ENCODE measurements at places on chromosomes 1 and 21.

- no peak for DNase-seq
These were observed 9.0 kb downstream of the TRIM67 start for GRCh38 chr1:231170875-231171274.

DNA sequence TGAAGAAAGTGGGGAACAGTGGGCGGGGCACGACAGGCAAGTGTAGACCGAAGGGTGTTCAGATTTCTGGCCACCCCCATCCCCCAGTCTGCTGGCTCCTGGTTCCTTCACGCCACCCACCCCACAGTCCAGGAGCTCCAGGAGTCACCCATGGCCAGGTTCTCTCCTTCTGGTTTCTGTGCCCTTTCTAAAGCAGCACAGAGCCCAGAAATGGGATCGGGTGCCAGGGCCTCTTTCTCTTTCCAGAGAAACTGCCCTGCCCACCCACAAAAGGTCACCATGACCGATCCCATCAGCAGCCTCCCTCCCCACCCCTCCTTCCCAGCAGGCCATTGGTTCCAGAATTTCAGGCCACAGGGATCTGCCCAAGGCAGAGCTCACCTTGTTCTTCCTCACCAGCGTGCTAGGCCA, 3.2 kb upstream of the CELSR2 start:
- no peak for DNase-seq

GRCh38 chr21:26368591-26369320, 198.2 kb upstream of the APP start:
- no peak for DNase-seq

GRCh38 chr21:39885119-39885848, 18.0 kb downstream of the PCP4 start:
- DNase-seq, result no peak

DNA sequence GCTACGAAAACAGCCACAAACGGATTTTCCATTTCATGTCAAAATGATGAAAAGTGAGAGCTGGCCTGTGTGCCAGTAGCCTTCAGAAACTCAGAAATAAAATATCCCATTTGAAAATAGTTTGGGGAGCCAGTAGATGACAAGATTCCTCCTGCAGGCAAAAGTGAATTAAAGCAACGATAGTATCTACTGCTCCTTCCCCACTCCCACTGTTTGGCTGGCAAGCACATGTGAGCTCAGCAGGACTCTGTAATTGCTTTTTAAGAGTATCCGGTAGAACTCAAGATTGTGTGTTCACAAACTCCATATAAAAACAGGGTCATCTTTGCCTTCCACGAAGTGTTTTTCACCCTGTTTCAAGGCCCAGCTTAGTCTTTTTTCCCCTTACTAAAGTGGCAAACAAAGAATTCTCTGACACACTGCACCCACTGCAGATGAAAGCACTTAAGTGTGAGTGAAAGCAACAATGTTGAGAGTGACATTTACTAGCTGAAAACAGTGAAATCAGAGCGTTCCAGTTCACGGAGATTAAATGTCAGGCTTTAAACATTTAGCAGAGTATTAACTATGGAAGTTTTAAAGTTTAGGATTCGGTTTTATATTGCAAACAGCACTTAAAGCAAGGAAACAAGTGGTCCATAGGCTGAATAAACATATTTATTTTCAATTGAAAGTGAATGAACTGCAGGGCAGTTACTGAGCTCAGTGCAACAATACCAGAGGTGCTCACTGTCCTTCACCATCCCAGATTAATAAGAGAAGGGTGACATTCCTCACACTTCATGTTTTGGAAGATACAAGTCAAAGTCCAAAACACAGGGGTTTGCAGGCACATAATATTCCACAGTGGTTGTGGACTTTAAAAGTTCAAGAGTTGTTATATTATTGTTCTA, 70.0 kb downstream of the ALG14 start:
- DNase-seq, result no peak

- DNase-seq, result peak; percentile 93
These were observed 85.0 kb downstream of the MRPL37 start for GRCh38 chr1:54284781-54285529.

DNA sequence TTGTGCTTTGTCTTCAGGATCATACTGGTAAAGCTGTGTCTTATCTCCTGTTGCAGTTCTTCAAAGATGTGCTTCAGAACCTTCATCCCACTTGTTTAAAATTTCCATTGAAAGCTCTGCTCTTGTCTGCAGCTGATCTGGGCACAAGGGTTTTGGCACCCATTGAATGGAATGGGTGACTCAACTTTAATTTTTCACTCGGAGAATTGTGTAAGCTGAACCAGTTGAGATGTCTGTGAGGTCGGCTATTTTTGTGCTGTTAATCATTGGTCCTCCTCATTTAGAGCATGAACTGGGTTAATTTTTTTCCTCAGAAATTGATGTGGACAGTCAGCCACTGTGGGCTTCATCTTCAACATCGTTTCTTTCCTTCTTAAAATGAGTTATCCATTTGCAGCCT, 252.1 kb downstream of the TM2D1 start:
- no peak for DNase-seq

GRCh38 chr1:234484218-234484617, 5.2 kb upstream of the TARBP1 start:
- no peak for DNase-seq

GRCh38 chr1:201221201-201221846, 30.7 kb downstream of the IGFN1 start:
- no peak for DNase-seq

GRCh38 chr1:157158967-157159366, 20.8 kb upstream of the ETV3 start:
- DNase-seq, result no peak

- DNase-seq, result peak; percentile 59
These were observed 826 bp downstream of the LAPTM5 start for GRCh38 chr1:30756545-30757351.

DNA sequence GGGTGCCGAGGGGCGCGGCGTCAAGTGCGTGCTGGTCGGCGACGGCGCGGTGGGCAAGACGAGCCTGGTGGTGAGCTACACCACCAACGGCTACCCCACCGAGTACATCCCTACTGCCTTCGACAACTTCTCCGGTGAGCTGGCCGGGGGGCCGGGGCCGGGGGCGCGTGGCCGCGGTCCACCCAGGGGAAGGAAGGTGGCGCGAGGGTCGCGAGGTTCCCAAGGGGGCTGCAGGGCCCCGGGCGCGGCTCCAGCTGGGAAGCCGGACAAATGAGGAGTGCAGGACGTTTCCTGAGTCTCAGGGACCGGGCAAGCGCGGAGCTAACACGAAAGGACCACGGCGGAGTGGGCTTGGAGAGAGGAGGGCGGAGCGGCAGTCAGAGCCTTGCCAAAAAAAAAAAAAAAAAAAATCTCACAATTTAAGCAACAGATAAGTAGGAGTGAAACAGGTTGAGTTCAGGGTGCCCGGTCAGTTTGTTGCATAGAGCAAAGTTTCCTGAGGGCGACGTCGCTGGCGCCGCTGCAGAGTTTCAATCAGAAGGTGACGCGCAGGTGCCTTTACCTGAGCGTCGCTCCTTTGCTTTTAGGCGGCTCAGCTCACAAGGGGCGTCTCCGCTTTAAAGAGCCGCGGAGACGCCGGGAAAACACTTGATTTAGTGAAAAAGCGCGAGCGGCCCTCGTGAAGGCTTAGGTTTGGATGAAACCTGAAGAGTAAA, 750 bp downstream of the RHOU start:
- DNase-seq, result no peak

GRCh38 chr1:160237558-160237957, 24.8 kb downstream of the DCAF8 start:
- no peak for DNase-seq

DNA sequence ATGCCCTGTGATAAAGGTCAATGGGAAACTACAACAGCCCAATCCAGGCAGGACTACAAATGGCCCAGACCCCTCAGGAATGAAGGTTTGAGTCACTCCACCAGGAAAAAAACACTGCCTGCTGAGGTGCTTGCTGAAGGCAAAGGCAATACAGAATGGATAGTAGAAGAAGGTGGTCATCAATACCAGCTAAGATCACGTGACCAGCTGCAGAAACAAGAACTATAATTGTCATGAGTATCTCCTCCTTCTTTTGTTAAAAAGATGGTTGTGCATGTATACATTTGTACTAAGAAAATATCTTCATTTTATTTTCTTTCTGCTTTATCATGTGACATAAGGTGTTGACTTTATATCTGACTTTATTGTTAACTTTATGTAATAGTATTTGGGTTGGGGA, 23.4 kb upstream of the ZNF644 start:
- DNase-seq, result no peak

- no peak for DNase-seq
These were observed 34.2 kb upstream of the GNPAT start for GRCh38 chr1:231206856-231207255.

DNA sequence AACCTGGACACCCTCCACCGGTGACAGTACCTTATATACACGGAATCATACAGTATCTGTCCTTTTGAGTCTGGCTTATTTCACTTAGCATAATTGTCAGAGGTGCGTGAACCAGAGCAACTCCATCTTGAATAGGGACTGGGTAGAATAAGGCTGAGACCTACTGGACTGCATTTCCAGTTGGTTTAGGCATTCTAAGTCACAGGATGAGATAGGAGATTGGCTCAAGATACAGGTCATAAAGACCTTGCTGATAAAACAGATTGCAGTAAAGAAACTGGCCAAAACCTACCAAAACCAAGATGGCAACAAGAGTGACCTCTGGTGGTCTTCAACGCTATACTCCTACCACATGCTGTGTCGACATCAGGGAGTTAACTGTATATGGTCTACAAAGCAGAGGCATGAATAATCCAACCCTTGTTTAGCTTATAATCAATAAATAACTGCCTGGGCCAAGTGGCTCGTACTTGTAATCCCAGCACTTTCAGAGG, 1.4 kb upstream of the FDPS start:
- DNase-seq, result peak; percentile 46

DNA sequence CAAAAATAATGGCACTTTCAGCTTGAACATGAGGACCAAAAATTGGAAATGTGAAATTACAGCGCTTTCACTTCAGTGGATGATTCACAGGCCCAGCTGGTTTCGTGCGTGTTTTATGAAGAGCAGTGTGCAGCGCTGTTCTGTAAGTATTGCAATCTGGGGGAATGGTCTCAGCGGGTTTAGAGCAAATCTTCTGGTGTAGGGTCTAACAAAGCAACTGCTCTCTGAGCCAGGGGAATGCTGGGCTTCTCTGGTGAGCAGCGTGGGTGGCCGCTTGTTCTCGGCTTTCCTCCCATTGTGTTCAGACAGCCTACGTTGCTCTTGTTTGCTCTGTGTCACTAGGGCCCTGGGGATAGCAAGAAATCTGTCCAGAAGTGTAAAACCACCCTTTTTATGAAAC, 42.4 kb upstream of the GADD45A start:
- DNase-seq, result no peak

GRCh38 chr1:232423591-232423990, 206.3 kb downstream of the SIPA1L2 start:
- no peak for DNase-seq

Measured in CD4-positive, CD25-positive, alpha-beta regulatory T cell (primary cell).